Fibroblast of skin of scalp (primary cell): ENCODE measurements at places on chromosomes 12 and 14.
A peak's percentile ranks its signal among the peaks of the same experiment; 100 is the strongest.

DNA sequence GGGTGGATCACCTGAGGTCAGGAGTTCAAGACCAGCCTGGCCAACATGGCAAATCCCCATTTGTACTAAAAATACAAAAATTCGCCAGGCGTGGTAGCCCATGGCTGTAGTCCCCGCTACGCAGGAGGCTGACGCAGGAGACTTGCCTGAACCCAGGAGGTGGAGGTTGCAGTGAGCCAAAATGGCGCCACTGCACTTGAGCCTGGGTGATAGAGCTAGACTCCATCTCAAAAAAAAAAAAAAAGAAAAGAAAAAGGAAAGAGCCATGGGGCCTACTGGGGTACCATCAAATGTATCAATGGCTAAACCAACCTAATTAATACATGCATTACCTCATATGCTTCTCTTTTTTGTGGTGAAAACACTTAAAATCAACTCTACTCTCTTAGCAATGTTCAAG is 10.7 kb downstream of the TFCP2 start:
- no peak for DNase-seq

DNA sequence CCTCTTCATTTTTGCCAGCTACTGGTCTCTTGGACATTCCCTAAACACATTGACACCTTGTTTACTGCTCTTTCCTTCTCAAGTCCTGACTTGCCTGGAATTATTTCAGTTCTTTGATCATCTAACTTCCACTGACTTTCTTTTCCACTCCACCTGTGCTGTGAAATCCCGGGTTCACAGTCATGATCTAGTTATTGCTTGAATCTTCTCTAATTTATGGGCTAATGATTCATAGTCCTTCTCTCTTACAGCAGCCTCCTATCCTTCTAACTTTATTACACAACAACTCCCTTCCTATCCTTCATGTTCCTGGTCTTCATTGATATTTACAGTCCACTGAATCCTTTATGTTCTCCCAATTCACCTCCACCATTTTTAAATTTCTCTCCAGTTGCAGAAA is 260.1 kb downstream of the C12orf75 start:
- no peak for DNase-seq

DNA sequence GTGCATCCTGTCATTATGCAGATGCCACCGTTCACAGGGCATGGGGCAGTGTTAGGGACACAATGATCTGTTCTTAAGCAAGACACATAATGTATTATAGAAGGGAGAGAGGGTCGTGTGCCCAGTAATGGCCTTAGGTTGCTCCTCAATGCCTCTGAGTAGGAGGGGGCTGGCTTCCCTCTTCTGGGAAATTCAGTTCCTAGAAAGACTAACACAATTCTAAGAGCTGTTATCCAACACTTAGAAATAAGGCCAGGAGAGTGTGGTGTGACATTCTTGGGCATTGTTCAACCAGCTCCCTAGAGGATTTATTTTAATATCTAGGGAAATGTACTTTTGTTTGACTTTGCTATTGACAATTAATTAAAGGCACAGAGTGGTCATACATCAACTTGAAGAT is 118.5 kb downstream of the ADCK1 start:
- DNase-seq, result no peak

GRCh38 chr12:108115123-108116121 is 13.7 kb upstream of the WSCD2 start:
- DNase-seq, result no peak

DNA sequence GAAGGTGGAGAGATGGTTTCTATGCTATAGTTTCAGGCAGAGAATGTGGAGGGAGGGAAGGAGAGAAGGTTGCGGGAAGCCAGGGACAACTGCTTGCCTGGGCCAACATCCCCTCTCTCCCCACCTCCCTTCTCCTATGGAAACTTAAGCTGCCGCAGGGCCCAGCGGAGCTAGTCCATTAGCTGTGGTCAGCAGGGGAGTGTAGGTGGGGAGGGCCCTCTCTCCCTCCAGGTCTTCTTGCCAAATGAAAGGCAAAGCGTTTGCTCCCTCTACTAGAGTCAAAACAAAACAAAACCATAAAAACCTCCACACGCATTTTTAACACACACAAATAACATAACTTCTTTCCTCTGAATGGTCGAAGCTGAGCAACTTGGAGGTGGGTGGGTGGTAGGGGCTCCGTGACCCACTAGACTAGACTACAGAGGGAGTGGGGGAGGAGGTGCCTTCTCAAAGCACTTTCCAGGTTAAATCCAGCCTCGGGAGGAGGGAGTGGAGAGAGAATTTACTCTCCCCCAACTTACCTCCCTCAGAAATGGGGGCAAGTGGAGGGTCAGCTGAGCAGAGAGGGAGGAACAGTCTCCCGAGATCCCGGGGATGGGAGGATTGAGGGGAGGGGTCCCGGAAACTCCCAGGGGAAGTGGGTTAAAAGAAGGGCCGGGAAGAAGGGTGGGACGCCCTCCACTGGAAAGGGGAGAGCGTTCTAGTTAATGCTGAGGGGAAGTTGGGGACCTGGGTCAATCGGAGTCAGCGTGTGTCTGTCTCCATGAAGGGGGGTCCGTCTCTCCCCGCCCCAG is 4.6 kb upstream of the CACNB3 start:
- no peak for DNase-seq

DNA sequence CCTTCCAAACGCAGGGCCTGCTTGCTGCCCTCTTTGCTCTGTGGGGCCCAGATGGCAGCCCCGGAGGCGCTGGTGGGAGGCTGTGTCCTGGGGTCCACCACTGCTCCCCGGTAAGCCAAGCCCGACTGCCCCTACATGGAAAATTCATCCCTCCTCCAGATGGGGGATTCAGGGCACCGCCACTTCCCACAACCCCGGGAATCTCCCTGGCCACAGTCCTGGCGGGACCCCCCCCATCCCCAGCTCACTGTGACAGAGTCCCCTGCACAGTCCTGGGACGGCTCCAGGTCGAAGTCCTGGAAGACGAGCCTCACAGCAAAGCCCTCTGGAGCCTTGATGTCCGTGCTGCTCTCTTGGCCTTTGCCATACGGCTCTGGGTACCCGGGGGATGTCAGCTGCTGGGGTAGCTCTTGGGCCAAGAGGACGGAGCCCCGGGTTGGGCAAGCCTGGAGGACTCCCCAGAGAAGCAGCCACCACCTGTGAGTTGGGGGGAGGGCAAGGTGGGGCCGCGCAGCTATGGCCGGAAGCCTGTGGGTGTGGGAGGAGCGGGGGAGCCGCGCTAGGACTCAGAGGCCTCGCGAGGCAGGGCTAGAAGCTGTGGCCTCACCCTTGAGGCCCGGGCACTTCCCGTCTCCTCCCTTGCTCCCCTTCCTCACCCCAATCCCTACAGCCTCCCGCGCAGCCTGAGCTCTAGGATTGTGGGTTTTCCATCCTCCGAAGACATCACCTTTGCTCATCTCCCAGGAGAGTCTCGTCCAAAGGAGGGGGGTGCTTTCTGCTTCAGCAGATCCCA is 815 bp downstream of the C1RL start:
- DNase-seq, result peak; percentile 77

GRCh38 chr12:14650789-14651188 is 45.6 kb downstream of the GUCY2C start:
- DNase-seq, result no peak

DNA sequence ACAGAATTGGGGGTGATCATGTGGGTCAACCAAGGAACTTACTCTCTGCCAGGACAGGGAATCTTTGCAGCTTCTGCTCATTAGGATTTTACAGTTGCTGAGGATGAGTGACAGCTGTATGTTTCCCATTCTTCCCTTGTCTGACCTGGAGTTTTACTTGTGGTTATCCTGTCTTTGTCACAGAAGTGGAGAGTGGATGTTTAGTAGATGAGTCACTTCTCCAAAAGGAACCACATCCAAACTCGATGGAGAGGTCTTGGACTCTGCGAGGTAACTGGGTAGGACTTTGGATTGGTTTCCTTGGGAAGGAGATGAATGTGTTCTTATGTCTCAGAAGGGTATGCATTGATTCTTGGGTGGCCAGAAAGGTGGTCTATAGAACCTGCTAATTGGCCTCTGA is 53.8 kb upstream of the USP44 start:
- DNase-seq, result peak; percentile 61

DNA sequence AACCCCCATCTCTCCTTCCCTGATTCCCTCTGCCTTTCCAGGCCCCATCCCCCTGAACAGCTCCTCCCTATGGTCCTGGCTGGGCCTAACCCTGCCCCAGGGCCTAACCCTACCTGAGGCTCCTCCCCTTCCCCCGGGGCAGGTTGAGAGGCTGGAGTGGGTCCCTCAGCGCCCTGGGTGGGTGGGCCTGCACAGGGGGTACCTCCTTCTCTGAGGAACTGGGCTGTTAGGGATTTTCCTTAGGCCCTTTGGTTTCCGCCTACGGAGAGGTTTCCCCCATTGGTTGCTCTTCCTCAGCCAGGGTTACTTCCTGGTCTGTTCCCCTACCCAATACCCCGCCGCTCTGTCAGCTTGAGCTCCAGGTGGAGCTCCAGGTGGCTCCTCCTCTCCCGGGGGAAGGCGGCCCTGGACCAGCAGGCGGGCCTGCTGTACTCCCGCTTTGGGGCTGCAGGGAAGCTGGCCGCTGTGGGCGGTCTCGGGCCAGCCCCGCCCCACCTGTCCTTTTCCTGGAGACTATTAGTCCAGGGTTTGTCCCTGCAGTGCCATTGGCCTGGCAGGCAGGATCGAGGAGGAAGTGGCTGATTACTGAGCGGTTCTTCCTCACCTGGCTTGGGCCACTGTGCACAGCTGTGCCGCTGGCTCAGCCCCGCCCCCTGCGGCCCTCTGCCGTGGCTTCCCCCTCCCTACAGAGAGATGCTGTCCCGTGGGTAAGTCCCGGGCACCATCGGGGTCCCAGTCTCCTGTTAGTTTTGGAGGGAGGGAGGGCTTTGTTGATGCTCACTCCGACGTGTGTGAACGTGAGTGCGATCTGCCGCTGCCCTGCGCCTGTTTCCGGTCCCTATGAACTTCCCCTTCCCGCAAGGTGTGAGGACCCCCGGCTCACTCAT is 2.5 kb downstream of the C12orf57 start:
- DNase-seq, result no peak

DNA sequence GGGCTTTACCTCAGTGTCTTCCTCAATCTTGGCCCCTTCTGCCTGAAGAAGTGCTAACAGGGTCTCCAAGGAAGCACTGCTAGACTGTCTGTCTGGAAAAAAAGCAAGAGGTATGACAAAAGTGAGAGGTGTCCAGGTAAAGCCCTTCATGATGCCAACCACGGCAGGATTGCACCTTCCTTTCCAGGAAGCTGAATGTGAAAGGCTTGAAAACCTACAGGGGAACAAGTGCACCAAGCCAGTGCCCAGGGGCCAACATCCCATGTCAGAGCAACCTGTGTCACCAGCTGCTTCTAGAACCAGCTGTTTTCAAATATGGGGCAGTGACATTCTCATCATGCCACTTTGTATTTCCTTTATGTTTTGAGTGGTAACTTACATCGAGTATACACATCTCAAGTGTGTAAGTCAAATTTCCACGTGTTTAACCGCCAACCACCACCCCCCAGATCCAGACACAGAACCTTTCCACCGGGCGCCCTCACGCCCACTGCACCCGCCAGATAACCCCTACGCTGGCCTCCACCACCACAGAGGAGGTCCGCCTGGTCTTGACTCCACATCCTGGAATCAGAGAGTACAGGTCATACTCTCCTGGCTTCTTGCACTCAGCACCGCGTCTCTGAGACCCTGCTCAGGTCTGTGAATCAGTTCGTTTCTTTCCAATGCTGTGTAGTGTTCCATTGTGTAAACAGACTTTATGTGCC is 27.3 kb downstream of the VPS37B start:
- DNase-seq, result no peak

GRCh38 chr14:91830777-91831176 is 36.6 kb downstream of the TC2N start:
- no peak for DNase-seq

- no peak for DNase-seq
Observed at GRCh38 chr14:99473458-99473857, 7.2 kb downstream of the SETD3 start.

GRCh38 chr14:68813318-68813838 is 20.5 kb upstream of the ZFP36L1 start:
- DNase-seq, result no peak

GRCh38 chr12:58907391-58907790 is 12.9 kb downstream of the LRIG3 start:
- peak; percentile 48 for DNase-seq

- peak; percentile 87 for DNase-seq
Observed at GRCh38 chr14:85175556-85175955, 354.4 kb upstream of the FLRT2 start.

GRCh38 chr14:91636604-91637003 is 95.3 kb downstream of the CATSPERB start:
- DNase-seq, result no peak

DNA sequence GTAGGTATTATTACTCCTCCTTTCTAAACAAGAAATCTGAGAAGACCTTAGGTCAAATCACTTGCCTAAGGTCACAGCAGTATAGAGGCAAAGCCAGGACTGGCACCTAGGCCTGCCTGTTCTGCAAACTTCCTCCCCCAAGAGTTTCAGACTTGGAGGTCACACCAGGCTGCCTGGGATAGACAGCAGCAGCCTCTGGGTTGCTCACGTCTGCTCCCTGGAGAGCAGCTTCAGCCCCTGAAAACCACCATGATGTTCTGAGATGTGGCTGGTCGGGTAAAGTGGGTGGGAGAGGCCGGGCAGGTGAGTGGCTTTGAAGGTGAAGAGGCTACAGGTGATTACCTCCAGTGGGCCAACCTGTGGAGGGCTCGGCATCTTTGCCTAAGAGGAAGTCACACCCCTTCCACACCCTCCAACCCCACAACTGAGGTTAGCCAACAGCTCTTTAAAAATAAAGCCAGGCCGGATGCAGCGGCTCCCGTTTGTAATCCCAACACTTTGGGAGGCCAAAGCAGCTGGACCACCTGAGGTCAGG is 37.0 kb upstream of the PNMA1 start:
- DNase-seq, result no peak

GRCh38 chr12:78371284-78371683 is 493.3 kb upstream of the SYT1 start:
- DNase-seq, result no peak

GRCh38 chr14:92728759-92729364 is 19.6 kb downstream of the LGMN start:
- DNase-seq, result no peak

DNA sequence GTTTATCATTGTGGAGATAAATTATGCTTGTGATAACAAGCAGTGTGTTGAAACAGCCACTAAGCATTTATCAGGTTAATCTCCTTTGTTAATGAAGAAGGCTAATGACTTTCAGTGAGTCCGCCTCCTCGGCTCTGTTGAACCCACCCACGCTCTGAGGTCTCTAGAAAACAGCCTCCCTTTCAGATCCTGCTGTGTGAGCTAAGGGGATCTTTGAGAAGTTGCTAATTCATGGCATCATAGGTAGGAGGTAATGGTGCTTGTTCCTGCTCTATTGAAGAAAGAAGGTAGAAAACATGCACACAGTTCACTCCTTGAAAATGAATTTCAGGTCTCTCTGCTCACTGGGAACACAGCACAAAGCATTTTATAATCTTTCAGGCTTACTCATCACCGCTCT is 483.9 kb downstream of the AACS start:
- no peak for DNase-seq

DNA sequence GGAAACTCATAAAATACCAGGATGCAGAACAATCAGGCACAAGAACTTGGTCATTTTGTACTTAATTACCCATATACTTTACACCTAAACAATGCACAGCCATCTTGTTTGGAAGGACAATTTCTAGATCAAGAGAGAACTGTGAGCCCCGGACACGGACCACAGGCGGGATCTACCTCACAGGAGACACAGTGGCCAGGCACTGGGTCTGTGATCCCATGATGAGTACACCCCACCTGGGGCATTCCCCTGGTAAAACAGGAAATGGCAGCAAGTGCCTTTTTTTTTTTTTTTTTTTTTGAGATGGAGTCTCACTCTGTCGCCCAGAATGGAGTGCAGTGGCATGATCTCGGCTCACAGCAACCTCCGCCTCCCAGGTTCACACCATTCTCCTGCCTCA is 15.2 kb downstream of the GOLGA3 start:
- no peak for DNase-seq

GRCh38 chr14:99654235-99654985 is 9.5 kb downstream of the HHIPL1 start:
- peak; percentile 73 for DNase-seq
